ENCODE measurements at places on chromosomes 11 and 22.
A peak's percentile ranks its signal among the peaks of the same experiment; 100 is the strongest.

- no peak for DNase-seq
Observed at GRCh38 chr11:62179995-62180394, 10.0 kb upstream of the SCGB1D1 start.

DNA sequence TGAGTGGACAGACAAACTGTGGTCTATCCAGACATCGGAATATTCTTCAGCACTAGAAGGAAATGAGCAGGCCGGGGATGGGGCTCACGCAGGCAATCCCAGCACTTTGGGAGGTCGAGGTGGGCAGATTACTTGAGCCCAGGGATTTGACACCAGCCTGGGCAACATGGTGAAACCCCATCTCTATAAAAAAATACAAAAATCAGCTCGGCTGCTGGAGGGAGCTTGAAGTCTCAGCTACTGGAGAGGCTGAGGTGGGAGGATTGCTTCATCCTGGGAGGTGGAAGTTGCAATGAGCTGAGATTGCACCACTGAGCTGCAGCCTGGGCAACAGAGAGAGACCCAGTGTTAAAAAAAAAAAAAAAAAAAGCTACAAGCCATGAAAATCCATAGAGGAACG, 8.0 kb upstream of the CTSD start:
- peak; percentile 51 for DNase-seq

GRCh38 chr11:60370811-60371298, 7.5 kb upstream of the MS4A7 start:
- no peak for DNase-seq

- no peak for DNase-seq
Observed at GRCh38 chr11:65182258-65183170, 786 bp downstream of the CAPN1 start.

GRCh38 chr11:62157603-62158002, 32.4 kb upstream of the SCGB1D1 start:
- DNase-seq, result no peak

GRCh38 chr11:19951558-19952115, 208.6 kb downstream of the DBX1 start:
- peak; percentile 41 for DNase-seq

DNA sequence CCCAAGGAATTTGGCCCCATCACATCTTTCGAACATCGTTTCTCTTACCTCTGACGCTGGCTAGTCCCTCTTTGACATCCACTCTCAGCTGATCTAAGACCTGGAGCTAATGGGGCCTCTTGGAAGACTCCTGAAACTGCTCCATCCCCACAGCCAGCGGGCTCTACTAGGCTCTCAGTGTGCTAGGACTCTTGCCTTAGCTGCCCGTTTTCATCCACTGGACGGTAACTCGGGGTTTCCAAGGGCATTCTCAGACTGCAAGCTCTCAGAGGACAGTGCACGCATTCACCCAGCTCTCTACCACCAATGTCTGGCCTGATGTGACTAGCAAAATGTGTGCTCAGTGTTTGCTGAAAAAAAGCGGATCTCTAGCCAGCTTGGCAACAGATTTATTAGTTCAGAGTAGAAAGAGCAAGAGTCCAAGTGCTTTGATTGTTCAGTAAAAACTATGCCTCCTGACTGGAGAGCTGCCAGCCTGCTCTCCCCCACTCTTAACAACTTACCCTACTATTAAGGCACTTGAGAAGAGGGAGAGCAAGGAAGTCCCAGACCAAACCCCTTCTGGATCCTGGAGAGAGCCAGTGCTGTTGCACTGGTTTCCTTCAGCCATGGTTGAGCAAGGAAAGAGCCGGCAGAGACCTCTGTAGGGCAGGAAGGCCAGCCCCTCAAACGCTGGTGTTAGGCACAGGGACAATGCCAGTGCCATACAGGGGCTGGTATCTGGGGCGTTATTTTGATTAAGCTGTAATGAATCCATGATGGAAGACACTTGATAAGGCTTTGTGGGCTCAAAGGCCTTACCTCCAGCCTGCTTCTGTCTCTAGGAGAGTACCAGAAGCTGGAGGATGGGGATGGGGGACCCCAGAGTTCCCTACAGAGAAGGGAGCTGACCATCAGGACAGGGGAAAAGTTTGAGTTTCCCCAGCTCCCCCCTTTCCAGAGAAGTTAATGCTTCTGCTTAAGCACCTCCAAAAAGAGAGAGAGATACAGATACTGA, 9.2 kb downstream of the RELA start:
- no peak for DNase-seq
